ENCODE measurements at places on chromosomes 1 and 21.

GRCh38 chr1:22976461-22977243 is 4.0 kb upstream of the LACTBL1 start:
- H3K27ac ChIP-seq = no peak overlapping the region
- no peak overlapping the region for H3K4me3 ChIP-seq
- DNase-seq = peak; percentile 32
- H3K4me1 ChIP-seq = no peaks in the 10 kb centered on the region
- H3K27me3 ChIP-seq = peaks cover 18% of the 10 kb centered on the region

DNA sequence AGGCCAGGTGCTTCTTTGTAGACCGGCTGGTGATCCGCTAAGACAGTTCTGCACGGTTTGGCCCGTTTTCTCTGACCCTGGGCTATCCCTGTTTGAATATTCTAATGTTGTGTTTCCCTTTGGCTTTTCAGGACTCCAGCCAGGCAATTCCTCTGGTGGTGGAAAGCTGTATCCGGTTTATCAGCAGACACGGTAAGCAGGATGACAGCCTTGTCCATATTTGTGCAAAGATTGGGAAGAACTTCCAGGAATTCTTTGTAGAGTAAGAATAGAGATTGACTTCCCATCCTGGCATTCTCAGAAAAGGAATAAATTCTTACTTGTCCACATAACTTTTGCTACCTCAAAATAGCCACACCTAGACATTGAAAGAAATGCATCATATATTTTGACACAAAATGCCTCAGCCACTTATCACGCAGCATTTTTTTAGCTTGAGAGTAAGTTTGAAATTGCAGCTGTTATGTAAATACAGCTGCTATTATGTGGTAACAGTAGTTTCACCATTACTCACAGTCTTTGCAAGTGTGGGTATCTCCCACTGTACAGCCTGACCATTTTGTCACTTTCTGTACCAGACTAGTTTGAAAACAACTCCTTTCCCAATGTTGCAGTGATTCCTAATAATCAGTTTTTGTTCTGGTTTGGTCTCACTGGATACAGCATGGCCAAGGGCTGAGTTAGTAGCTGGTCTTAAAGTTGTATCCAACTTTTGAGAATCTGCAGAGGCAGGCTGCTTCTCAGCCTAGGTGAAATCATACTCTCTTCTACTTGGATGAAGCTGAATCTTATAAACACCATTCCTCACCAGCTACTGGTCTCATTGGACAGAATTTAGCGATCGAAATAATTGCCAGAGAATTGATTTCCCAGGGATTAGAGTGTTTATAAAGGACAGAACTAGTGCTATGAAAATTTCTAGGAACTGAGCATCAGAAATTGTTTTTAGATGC is 40.0 kb upstream of the IKBKE start:
- H3K27ac ChIP-seq = no peak overlapping the region
- DNase-seq = no peak
- no peak overlapping the region for H3K4me3 ChIP-seq
- no peaks in the 10 kb centered on the region for H3K36me3 ChIP-seq

DNA sequence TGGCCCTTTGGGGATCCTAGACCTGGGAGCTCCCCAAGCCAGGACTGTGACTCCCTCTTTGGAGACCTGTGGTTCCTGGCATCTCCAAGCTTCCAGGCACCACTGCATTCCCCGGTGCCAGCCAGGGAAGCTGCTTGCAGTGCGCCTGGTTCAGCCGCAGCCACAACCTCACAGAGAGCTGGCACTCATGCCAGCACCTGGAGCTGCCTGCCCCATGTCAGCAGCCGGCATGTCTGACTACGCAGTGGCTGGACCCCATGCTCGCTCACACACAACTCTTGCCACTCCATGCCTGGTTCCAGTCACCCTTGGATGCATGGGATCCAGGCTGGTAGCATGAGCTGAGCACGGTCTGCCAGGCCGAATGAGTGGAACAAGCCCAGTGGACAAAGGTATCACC is 426.6 kb downstream of the LRRIQ3 start:
- H3K4me1 ChIP-seq = no peaks in the 10 kb centered on the region
- H3K36me3 ChIP-seq = no peaks in the 10 kb centered on the region
- DNase-seq = no peak
- H3K27ac ChIP-seq = no peak overlapping the region
- H3K27me3 ChIP-seq = no peaks in the 10 kb centered on the region

GRCh38 chr1:32881871-32882850 is 4.1 kb upstream of the HPCA start:
- H3K36me3 ChIP-seq = no peaks in the 10 kb centered on the region
- H3K4me1 ChIP-seq = no peaks in the 10 kb centered on the region
- H3K4me3 ChIP-seq = no peak overlapping the region

DNA sequence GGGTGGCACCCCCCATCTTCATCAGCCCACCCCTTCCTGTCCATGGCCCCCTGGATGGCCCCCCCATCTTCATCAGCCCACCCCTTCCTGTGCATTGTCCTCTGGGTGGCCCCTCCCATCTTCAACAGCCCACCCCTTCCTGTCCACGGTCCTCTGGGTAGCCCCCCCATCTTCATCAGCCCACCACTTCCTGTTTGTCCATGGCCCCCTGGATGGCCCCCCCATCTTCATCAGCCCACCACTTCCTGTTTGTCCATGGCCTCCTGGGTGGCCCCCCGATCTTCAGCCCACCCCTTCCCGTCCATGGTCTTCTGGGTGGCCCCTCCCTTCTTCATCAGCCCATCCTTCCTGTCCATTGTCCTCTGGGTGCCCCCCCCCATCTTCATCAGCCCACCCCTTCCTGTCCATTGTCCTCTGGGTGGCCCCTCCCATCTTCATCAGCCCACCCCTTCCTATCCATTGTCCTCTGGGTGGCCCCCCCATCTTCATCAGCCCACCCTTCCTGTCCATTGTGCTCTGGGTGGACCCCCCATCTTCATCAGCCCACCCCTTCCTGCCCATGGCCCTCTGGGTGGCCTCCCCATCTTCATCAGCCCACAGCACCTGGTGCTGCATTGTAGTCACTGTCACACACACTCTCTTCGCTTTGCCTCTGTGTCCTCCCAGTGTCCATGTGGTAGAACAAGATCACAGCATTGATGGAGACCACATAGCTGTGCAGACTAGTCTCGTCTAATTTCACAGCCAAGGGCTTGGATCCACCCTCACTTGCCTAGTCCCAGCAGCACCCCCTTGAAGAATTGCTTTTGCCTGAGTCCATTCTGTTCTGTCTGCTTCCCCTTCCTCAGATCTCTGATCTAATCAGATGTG is 95.9 kb downstream of the PCBP3 start:
- H3K27ac ChIP-seq = no peak overlapping the region
- peaks cover 4% of the 10 kb centered on the region for H3K4me1 ChIP-seq
- H3K4me3 ChIP-seq = no peak overlapping the region

All from CD4-positive, alpha-beta memory T cell (primary cell).